Activated naive CD8-positive, alpha-beta T cell treated with anti-CD3 and anti-CD28 coated beads, Interleukin-2, amount 10 ng/mL, durations not matched to agents 7 days and 5 days (primary cell): ENCODE measurements at places on chromosomes 2 and 18. TPM values are rescaled to one million over a fixed set of nuclear protein-coding genes. Genes with fewer than 3 reads are reported as not detected.

The ERBB4 gene
- not detected for total RNA-seq

The DNAH7 gene
- not detected for total RNA-seq

The ACADL gene
- not detected for total RNA-seq

- DNase-seq, result no peak
These were observed 213.6 kb downstream of the ZRANB3 start for GRCh38 chr2:135317375-135317774.

- DNase-seq, result no peak
These were observed 263.9 kb downstream of the ALPK2 start for GRCh38 chr18:58364876-58365528.

DNA sequence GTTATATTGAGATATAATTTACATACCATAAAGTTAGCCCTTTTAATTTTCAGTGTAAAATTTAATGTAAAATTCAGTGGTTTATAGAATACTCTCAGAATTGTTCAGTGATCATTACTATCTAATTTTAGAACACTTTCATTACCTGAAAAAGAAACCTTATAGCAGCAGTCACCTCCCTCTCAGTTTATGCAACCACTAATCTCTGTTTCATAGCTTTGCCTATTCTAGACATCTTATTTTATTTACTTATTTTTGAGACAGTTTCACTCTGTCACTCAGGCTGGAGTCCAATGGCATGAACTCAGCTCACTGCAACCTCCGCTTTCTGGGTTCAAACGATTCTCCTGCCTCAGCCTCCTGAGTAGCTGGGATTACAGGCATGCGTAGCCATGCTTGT, 479.6 kb downstream of the DPP10 start:
- no peak for DNase-seq

DNA sequence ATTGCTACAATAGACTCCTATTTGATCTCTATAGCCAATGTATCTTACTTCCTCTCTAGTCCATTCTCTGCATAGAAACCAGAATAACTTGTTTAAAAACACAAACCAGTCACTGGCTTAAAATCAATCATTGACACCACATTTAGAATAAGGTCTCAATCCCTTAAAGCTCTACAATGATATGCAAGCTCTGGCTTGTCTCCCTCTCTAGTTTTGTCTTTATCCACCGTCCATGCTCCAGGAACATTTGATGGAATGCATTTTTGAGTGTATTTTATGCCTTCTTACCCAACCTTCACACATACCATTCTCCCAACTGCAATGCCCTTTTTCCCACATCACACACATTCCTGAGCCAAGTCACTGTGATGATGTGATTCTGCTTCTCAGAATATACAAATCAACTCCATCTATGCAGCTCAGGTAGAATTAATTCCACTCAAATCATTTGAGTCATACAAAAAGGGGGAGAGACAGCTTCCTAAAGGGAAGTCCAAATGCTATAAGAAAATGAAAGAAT, 1107.2 kb downstream of the DPP10 start:
- no peak for DNase-seq

GRCh38 chr2:170314744-170315447, 136.9 kb downstream of the MYO3B start:
- no peak for DNase-seq

DNA sequence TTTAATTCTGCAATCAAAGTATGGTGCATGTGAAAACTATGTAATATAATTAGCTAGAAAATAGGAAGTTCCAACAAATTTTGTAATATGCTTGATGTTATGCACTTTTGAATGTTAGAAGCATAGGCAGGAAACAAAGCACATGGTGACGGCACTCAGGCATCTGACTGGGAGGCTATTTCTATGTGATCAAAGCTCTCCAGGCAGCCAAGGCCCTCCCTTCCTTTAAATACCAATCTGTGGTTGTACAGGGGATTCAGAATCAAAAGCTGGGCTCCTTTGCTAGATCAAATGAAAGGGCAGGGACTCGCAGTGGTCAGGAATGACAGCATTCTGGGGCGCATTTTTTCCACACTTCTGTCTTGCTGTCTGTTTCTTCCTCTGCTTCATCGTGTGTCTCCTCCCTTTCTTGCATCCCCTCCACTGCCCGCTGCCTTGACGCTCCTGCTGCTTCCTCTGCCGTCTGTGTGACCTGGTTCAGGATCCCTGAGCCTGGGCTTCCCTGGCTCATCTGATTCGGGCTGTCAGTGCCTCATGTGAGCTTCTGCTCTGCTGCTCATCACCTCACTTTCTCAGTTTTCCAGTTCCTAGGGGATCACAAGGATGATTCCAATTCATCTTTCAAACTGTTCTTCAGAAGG, 30.9 kb downstream of the TMEM182 start:
- no peak for DNase-seq

DNA sequence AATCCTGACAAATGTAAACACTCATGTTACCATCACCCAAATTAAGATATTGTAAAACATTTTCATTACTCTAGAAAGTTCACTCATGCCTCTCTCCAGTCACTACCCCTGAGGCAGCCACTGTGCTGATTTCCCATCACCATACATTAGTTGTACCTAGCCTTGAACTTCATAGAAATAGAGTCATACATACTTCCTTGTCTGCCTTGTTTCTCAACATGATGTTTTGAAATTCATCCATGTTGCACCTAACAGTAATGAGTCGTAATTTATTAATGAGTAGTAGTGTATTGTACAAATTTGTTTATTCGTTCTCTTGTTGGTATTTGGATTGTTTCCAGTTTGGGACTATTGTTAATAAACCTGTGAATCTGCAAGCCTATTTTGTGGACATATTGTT, 49.0 kb upstream of the TWSG1 start:
- DNase-seq, result no peak

DNA sequence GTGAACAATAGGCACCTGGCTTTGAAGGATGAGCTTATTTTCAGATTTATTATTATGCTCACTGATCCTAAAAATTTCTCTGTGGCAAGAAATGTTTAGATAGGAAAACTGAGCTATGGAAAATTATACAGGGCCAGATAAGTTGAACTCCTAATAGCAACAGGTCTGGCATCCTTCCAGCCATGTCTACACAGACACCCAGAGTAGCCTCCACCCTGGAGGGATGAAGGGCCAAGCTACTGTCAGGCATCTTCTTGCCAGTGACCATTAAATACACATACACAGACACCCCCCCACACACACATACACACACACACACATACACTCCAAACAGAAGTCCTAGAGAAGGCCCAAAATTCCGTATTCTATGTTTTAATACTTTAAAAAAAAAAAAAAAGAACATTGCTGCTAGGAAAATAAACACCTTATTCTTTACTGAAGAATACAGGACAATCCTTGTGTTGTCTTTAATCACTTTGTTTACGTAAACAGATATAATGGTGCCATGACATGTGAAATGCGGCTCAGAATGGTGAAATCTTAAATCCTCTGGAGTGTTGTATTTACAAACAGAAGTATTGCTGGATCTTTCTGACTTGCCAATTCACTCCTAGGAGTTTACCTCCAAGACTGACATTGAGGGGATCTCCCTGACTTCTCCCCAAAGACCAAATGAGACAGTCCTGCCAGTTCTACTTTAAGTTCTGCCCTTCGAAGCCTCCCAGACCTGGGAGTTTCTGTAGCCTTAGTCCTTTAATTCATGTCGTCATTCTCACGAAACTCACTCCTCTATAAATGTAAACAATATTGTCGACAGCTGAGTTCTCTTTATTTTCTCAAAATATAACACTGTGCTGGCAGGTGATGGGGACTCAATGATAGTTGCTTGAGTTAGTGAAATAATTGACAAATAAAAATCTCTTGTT, 163.1 kb downstream of the ANTXR1 start:
- DNase-seq, result no peak

DNA sequence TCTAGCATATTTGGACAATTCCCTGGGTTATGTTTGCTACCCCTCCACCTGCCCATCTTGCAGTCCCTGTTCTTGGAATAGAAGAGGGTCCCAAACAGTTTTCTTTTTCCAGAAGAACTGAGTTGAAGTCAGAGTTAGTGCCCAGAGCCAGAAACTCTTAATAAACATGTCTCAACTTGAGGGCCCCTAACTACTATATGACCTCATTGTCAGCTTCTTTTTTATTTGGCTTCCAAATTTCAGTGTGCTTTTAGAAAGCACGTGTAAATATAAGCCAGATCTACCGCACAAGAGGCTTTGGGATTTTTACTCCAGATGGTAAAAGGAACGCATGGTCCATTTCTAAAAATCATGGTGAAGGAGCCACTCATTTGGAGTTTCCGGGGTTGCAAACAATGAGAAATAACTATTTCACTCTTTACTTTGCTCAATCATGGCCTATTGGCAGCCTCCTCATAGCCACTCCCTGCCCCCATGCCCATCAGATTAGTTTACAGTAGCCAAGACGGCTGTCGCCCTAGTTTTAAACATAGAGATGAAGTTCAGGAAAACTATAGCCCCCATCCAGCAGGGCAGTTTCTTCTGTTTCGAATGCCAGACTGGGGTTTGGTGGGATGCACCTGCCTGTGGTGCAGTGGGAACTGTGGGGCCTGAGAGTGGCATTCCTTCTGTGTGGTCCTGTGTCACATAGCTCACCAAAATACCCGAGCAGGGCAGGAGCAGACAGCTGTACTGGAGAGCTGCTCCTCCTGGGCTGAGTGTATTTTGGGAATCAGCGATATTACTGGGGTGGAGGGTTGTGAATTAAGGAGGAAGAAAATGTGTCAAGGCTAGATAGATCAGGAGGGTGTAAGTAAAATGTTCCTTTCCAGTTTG, 1.7 kb downstream of the MAPRE3 start:
- DNase-seq, result no peak

DNA sequence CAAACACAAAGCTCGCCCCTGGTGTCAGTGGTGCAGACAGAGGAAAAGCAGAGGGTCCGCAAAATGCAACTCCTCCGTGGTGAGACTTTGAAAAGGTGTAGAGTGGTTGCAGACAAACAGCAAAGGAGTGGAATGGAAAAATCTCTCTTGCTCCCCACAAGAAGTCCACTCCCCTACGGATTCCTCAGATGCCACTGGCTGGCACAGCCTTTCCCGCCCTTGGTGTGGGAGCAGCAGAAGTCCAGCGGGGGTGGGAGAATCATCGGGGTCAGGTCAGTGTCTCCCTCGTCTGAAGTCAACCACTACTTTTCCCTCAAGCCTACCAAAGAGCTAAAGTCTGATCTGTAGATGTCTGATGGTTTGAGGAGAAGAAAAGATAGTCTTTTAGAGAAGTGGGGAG, 22.3 kb upstream of the B3GNT7 start:
- DNase-seq, result no peak

GRCh38 chr2:74756356-74756890, 77.5 kb upstream of the HK2 start:
- no peak for DNase-seq

DNA sequence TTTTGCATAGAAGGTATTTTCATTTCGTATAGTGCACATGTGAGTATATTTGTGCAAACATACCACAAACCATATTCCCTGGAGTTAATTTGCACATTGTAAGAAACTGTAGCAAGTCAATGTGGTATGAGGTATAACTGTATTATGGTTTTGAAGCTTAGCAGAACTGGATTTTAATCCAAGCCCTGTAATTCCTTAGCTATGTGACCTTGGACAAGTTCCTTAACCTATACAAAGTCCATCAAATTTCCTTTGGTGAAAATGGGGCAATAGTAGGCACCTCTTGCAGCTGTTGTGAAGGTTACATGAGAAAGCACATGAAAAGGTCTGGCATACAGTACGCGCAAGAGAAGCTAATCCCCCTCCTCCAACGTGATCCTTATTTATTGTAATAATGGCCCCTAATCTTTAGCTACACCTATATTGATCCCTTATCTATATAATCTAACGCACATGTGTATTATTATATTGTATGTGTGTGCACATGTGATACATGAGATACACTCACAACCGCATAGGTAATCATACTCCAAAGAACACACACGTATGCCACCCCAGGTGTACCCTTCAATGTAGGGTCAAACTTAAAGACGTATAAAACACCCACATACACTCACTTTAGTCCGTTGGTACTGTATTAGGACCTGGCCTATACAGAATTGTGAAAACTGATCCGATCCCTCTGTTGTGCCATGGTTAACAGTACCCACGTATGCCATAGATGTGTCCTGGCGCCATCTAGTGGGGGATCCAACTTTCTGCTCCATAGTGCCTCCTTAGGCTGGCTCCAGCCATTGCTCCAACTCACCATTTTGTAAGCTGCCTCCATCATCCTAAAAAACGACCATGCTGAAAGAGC, 402.9 kb upstream of the SLC14A2 start:
- DNase-seq, result peak; percentile 57

- no peak for DNase-seq
These were observed 132.6 kb downstream of the NFATC1 start for GRCh38 chr18:79528316-79528695.

- no peak for DNase-seq
These were observed 469.6 kb upstream of the ID2 start for GRCh38 chr2:8212239-8212638.

GRCh38 chr2:233692648-233693047, at the start of gene UGT1A6:
UGT1A6 (plus strand) TSS chr2:233692890; CDS start chr2:233693005, 115 bp downstream.
- DNase-seq, result no peak

DNA sequence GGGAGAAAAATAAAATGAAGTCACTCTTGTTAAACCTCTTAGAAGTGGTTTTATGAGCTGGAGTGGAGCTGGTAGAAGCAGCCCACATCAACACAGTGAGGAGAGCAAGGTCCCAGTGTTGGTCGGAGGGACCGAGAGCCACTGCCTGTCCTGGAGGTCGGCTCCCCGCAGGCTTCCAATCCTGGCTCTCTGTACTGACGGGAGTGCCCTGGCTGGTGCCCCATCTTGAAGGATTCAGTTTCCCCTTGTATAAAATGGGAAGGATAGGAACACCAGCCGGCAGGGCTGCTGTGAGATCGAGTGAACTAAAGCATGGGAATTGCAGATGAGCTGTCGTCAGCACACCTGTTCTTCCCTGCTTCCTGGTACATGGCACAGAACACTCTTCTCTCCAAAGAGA, 104.3 kb upstream of the ID2 start:
- DNase-seq, result no peak

- DNase-seq, result no peak
These were observed 11.9 kb upstream of the KIDINS220 start for GRCh38 chr2:8849327-8849726.

DNA sequence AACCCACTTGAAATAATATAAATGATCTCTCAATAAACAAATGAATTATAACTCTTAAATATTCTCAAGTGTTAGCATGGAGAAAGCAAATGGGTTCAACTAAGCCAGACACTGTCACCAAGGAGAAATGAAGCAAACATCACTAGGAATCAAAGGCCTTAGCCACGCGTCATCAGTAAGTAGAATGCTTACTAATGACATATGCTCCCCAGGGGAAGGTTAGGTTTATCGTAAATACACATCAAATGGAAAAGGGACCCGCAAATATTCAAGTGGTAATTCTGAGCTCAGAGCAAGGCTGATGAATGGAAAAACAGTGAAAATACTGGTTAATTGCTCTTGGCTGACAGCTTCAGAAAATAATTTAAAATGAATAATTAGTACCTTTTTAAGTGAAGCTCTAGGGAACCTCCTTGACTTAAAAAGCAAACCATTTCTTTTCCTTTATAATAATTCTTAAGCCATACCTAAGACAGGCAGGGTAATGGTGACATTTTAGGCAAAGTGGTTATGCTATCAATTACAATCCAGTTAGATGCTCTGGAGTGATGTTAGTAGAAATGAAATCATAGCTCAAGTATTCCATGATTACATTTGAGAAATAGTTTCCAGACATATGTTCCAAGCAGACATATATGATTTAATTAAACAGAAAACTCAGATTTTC, 101.5 kb downstream of the ALPK2 start:
- no peak for DNase-seq
